ENCODE measurements at places on chromosomes 11 and 22.

- no peak for DNase-seq
Observed at GRCh38 chr11:41085123-41085522, 374.3 kb downstream of the LRRC4C start.

DNA sequence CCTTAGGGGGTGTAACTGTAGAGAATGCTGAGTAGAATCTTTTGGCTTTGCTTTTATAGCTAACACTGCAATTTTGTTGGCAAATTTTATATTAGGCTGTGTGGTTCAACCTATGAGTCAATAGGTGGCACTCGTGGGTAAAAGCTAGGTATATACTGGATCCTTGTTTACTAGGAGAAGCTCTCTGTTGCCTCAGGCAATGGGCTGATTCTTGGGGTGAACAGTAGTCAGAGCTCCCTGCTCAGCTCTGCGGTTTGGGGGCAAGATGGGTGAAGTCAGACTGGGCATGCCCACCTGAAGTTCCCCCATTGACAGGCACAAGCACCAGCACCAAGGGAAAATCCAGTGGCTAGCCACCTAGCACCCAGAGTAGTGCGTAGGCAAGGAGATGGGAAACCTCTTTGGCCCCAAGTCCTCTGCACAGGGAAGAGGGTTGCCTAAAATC lies 238.7 kb downstream of the FAM181B start:
- peak; percentile 16 for DNase-seq

- DNase-seq: peak; percentile 79
Observed at GRCh38 chr11:117822074-117823033, 2.2 kb downstream of the FXYD2 start.

- DNase-seq: no peak
Observed at GRCh38 chr11:2575591-2576051, 124.2 kb downstream of the KCNQ1OT1 start.

GRCh38 chr11:23540101-23540561 lies 679.9 kb upstream of the CCDC179 start:
- peak; percentile 47 for DNase-seq

- no peak for DNase-seq
Observed at GRCh38 chr22:25827415-25827814, 85.4 kb downstream of the MYO18B start.

DNA sequence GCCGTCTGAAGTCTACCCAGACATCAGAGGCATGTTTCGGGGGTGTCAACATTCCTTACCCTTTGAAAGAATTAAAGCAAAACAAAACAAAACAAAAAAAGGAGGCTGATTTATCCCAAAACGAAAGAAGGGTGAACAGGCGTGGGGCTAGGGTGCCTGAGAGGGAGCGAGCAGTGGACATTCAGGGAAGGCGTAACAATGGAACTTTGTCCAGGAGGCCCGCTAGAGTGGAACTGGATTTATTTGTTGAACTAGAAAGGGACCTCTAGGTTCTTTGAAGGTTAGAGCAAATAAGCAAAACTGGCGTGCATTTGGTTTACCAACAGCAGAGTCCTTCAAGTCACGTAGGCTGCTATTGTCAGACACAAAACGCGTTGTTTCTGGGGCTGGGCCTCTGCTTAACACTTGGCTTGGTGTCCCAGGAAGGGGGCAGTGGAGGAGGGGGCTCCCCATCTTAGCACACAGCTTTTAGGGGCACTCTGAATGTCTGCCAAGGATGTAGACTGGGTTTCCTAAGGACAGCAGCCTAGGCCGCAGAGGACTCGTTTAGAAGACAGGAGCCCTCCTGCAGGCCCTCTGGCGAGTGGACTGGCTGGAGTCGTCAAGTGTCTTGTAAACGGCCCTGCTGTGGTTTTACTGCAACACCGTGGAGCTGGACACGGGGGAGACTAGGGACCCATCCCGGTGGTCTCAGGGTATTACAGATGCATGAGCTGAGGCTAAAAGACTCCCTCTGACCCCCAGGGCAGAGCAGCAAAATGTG lies 203.7 kb upstream of the SORL1-AS1 start:
- no peak for DNase-seq

GRCh38 chr11:47375020-47375419 lies 3.3 kb downstream of the SPI1 start:
- DNase-seq: no peak

DNA sequence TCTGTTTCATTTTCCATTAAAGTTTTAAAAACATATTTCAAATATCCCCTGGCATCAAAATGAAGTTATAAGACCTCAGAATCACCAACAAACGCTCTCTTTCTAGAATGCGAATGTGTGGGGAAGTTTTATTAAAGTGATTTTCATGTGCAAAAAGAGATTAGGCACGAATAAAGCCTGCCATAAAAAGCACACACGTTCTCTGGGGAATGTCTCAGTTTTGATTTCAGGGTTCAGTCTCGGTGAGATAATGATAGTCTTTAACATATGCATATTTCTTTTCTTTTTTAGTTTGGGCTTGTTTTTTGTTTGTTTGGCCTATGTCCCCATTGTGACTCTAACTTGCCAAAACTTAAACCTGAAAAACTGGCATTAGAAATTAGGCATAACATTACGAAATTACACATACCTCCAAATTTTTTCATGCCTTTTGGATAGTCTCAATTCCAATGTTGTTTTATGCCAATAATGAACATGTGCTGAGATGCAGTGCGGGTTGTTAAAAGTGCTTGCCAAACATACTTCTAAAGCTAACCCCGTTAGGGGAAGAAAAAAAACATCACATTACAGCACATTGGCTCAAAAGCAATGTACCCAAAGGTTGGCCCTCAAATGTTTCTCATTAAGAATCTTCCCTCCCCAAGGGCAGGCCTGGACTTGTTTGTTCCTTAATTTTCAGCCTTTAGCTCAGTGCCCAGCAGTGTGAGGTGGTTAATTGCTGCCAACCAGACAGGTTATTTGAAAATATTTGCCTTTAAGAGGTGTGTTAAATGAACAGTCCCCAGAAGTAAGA lies 33.2 kb upstream of the FBLN1 start:
- no peak for DNase-seq

DNA sequence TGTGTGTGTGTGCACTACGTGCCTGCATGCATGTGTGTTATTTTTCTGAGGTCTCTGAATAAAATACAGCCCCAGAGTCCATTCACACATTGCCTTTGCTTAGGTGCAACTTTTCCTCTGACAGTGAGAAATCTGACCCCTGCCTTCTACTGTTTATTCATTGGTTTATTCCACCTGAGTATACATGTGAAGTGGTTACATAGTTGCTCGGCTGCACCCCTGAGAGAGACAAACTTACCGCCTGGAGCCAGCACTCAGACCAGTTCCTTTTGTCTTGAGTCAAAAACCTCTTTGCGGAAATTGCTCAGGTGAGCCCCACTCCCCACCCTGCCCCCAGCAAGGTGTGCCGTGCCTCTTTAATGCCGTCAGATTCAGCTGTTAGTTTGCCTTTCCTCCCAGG lies 363.6 kb downstream of the BRD1 start:
- DNase-seq: no peak

DNA sequence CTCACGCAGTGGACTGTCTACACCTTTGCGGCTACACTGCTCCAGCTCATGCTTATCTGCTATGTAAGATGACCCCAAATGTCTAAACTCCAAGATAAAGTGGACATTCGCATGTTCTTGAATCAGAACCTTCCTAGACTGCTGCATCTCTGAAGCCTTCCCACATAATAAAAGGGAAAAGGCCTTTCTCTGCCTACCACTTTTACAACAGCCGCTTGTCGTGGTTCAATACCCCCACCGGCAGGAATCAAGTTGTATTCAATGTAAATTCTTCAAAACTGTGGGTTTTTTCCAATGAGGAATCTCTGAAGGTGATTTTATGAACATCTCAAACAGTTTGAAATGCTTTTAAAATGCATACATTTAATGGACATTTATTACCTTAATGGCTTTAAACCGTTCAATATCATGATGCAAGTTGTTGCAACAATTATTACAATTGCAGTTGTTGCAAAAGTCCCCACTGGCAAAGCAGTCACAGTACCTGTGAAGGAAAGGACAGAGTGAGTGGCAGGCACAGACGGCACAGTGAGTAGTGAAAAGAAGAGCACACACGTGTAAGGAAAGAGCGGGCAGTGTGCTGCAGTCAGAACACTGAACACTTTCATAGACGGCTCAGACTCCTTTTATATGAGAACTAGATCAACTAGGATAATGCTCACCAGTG lies 31.2 kb downstream of the GAL start:
- DNase-seq: no peak

- peak; percentile 54 for DNase-seq
Observed at GRCh38 chr22:40044870-40045834, 50.4 kb downstream of the FAM83F start.

DNA sequence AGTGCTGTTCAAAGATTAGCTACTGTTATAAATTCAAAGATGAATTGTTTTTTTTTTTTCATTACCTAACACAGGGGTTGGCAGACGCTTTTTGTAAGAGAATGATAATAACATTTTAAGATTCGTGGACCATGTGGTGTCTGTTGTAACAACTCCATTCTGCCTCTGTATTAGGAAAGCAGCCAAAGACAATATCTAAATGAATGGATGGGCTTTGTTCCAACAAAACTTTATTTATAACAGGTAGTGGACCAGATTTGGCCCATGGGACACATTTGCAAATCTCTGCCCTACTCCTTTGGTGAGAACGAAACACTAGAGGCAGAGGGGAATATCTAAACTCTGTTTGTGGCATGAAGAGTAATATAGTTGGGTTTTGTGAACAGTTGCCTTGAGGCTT lies 83.6 kb upstream of the BLID start:
- DNase-seq: no peak

DNA sequence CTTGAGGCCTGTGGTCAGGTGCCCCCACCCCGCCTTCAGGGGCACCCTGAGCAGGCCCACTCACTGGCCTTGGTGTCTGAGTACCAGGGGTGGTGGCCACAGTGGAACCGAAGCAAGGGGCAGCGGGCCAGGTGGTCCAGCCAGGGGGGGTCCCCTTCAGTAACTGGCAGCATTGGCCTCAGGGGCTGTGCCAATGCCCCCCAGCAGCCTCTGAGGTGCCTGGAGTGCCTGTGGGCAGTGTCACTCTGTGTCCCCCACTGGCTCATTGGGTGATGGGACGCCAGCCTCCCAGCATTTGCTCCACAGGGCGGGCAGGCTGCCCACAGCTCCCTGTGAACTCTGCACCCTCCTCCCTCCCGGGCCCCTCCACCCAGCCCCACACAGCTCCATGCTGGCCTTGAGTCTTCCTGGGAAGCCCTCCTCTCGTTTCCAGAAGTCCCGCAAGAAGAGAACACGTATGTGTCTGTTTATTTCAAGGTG lies 29.5 kb upstream of the CARS1 start:
- DNase-seq: no peak

- no peak for DNase-seq
Observed at GRCh38 chr22:49112661-49113626, 714.7 kb downstream of the BRD1 start.
